ENCODE measurements at places on chromosomes 3 and 15.

DNA sequence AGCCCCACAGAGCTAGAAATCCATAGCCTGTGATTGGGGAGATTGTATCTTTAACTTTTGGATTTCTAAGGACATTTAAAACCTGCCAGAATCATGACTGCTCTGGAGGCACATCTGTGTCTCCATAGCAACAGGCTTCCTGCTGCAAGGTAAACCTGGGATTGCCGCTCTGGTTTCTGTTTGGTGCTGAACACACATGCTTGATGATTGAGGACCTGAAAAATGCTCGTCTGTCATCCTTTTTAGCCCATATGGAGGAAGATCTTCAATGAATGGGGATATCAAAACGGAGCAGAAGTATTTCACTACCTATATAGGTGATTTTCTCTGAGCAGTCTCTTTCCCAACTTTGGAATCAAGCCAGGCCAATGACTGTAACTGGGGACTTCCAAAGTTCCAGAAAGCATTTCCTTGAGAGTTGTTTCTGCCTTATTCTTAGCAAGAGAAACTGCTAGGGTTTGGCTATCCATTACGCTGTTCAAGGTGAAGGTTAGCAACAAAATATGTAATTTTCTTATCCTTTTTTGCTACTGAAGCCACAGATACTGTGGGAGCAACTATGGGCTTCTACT is 96.5 kb upstream of the TNIK start:
- DNase-seq, result no peak

GRCh38 chr3:130688015-130688688 is 58.5 kb downstream of the PIK3R4 start:
- no peak for DNase-seq

DNA sequence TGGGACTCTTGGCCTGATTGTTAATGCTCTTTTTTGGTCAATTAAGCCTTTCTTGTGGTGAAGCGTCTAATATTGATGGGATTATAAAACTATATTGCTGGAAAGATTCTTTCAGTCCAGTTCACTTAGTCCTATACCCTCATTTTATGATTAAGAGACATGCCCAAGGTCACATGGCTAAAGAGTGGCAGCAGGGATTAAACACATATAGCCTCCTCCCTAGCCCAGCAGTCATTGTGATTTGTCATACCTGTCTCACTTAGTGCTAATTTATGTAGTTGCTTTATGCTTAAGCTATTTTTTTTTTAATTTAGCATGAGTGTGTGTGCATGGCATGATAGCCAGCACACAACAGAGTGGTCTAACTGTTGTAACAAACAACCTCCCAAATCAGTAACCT is 9.5 kb downstream of the PARP14 start:
- DNase-seq, result no peak

GRCh38 chr3:150965436-150965835 is 7.1 kb downstream of the CLRN1 start:
- DNase-seq, result no peak

GRCh38 chr3:64900617-64901521 is 213.1 kb upstream of the ADAMTS9 start:
- no peak for DNase-seq

GRCh38 chr3:195555110-195555509 is 12.0 kb upstream of the PPP1R2 start:
- DNase-seq, result no peak

- peak; percentile 58 for DNase-seq
These were observed 98.0 kb upstream of the TNFAIP8L3 start for GRCh38 chr15:51192521-51193280.

- no peak for DNase-seq
These were observed 50.2 kb upstream of the LRRC58 start for GRCh38 chr3:120399372-120399771.

DNA sequence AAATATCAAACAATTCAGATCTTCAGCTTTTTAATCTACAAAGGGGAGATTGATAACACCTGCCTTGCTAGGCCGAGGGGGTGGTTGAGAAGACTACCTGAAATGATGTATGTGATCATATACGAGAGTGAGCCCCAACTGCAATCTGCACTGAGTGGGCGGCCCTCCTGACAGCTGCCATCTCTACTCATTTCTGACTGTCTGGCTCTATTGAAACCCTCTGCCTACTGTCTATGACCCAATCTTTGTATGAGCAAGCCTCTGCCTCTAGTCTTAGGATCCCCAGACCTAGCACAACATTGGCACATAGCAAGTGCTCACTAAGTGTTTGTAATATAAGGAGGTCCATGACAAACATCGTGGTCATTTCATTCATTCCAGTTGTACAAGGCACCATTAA is 144.4 kb upstream of the NR2F2 start:
- DNase-seq, result no peak

- DNase-seq, result no peak
These were observed 499 bp downstream of the ALDH1A2 start for GRCh38 chr15:58064980-58065444.

DNA sequence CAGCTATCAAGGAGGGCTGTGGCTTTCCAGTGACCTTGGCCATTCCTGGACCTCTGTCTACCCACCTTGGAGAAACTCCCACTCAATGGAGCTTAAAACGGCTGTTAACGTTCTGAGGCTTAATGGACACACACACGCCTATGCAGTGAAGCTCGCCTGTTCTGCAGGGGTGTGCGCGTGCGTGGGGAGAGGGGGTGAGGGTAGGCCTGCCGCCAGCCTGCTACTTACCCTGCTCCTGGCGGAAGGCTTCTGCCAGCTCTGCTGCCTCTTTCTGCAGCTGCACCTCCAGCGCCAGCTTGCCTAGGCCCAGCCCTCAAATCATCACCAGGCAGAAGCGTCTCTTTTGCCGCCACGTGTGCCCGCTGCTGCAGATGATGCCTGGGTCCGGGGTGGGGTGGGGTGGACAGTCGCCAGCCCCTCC is 23.2 kb upstream of the PARL start:
- DNase-seq, result no peak

DNA sequence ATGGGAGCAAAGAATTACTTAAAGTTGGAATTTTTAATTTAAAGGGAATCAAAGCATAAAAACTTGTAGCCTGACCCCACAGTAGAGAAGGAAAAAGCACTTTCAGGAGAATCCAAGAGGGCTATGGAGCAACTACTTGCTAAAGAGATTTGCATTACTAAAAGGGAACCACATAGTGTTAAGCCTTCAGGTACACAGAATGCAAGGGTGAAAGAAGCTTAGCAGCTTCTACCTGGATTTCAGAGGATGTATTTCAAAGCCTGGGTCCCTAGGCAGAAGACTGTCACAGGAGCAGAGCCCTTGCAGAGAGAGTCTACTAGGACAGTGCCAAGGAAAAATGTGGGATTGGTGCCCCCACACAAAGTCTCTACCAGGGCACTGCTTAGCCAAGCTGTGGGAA is 575.0 kb downstream of the GBE1 start:
- DNase-seq, result no peak

DNA sequence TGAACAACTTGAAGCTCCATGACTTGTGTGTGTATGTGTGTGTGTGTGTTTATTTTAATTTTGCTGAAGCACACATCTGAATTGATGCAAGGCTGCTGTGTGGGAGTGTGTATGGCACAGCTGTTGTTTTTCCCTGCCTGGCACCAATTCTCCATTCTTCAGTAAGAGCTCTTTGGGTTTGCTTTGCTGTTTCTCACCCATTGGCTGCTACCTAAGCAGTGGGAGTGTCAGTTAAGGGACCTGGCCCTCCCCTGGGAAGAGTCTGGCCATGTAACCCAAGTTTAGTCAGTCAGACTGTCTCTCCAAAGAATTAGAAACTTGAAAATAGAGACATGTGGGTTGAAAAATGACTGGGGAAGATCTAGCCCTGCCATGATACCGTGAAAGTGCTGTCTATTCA is 126.2 kb upstream of the SYNPR start:
- no peak for DNase-seq

GRCh38 chr3:55484191-55484689 is 2.9 kb downstream of the WNT5A start:
- no peak for DNase-seq

DNA sequence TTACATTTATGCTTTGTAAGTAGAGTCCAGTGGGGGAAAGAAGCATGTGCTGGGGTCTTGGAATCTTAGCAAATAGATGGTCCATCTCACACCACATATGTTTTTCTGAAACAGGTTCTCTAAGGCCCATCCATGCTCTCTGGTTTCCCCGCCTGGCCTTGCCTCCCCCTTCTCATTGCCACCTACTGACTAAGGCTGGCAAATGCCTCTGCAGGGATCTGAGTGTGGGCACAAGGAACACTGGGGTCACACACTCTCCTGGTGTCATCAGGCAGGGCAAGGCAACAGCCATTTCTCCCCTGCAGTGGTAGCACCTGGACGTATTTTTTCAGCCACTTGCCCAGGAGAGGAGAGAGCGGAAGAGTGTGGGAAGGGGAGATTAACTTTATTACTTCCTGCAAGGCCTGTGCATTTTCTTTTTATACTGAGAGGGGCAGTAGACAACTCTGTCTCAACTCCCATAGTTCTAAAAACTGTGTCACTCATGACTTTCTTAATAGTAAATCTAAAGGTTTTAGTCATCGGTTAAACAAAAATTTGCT is 804.2 kb upstream of the NECTIN3 start:
- no peak for DNase-seq

GRCh38 chr3:47590216-47590615 is 11.6 kb upstream of the CSPG5 start:
- no peak for DNase-seq

GRCh38 chr15:85672332-85673084 is 122.2 kb downstream of the KLHL25 start:
- DNase-seq, result no peak

GRCh38 chr3:108552267-108553159 is 36.7 kb downstream of the CIP2A start:
- DNase-seq, result no peak

DNA sequence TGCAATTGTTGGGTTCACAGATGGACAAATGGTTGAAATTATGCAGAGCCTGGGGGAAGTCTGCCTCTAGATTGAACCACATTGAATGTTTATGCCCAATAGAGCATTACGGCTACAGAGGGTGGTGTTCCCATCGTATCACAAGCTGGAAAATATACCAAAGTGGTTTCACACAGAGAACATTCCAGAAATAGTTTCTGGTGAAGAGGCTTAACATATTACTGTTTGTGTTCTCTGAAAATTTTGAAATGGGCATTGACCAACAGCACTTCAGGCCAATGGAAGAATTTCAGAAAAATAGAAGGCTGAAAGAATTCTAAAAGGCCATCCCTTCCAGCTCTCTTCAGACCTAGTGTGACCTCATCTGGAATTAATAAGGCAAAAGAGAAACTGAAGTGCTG is 203.9 kb downstream of the NEK10 start:
- no peak for DNase-seq

GRCh38 chr3:128392818-128393544 is 73.7 kb downstream of the DNAJB8 start:
- no peak for DNase-seq

DNA sequence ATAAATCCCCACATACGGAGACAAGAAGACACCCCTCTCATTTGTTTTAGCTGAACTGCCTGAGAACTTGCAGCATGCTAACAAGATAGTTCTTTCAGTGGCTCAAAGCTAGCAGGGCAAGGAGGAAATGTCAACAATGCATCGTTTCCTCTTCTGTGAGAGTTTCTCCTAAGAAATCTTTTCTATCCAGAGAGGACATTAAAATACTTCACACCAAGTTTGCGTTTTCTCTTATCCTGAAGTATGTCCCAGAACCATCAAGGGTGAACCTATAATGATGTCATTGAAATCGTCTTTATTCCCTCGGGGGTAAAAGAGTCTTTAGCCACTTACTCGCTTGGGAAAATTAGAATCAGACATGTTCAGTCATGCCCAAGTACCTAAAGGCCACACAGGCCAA is 541.7 kb upstream of the MDFIC2 start:
- DNase-seq, result no peak

DNA sequence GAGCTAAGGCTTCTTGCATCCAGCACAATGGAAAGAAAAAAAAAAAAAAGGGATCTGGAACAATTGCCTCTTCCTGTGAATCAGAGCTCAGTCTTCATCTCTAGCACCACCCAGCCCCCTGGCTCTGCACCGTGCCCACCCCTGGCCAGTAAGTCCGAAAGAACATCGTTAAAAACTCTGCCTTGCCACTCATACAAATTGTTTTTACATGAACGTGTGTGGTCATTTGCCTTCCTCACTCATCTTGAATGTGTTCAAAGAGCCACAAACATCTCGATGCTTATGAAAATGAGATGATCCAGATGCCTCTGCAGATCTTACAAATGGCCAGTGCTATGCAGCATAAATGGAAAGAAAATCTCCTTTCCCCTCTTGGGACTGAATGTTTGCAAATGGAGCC is 400.0 kb upstream of the PPP2R3A start:
- no peak for DNase-seq

DNA sequence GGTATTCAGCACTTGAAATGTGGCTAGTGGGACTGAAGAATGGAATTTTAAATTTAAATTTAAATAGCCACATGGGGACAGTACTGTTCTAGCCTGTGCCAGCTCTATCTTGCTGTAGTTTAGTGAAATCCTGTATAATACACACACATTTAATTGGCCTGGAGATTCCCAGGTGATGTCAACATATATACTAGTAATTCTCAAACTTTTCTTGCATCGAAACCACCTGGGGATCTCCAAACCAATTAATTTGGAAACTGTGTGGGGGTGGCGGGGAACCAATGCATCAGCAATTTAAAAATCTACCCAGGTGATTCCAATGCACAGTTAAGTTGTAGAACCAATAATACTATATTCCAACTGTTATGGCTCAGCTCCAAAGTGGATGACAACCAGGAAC is 228.9 kb upstream of the MRPL3 start:
- no peak for DNase-seq

DNA sequence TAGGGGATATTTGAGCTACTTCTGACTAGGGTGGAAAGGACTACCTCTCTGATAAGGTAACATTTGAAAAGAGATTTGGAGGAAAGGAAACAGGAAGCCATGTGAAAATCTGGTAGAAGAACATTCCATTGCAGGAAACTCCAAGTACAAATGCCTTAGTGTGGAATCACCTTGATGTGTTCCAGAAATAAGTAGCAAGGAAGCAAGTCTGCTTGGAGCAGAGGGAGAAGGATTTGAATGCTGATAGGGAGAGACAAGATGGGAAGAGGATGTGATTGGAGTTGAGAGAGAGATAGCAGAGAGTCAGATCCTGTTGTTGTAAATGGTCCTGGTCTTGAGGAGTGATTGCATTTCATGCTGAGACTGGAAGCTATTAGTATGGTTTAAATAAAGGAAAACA is 335.1 kb upstream of the DCBLD2 start:
- DNase-seq, result no peak

GRCh38 chr15:67228286-67228685 is 26.2 kb downstream of the AAGAB start:
- DNase-seq, result no peak

GRCh38 chr15:69606921-69607500 is 154.4 kb downstream of the RPLP1 start:
- no peak for DNase-seq

Measured in activated CD4-positive, alpha-beta T cell treated with anti-CD3 and anti-CD28 coated beads, Interleukin-2, amount 50 U/mL, for 1 hour (primary cell).